ENCODE measurements at places on chromosomes 12 and 14. TPM values are rescaled to one million over a fixed set of nuclear protein-coding genes. Genes with fewer than 3 reads are reported as not detected.

KRT71 gene
- not detected for total RNA-seq

PTGR2 gene
- 4.4 TPM for total RNA-seq

AICDA gene
- total RNA-seq = not detected

C14orf180 gene
- not detected for total RNA-seq

BDKRB1 gene
- total RNA-seq = 0.65 TPM

ACOT6 gene
- total RNA-seq = 0.16 TPM

PTPRR gene
- total RNA-seq = under 0.01 TPM

MMP19 gene
- total RNA-seq = 16.1 TPM

KRT74 gene
- not detected for total RNA-seq

MSRB3 gene
- total RNA-seq = 74.6 TPM

RBMS2 gene
- 26.0 TPM for total RNA-seq

LRTM2 gene
- total RNA-seq = not detected

GLS2 gene
- not detected for total RNA-seq

CD163L1 gene
- total RNA-seq = 2.1 TPM

ZNF891 gene
- 0.85 TPM for total RNA-seq

SSTR1 gene
- total RNA-seq = 5.5 TPM

OTX2 gene
- total RNA-seq = not detected

CELA1 gene
- not detected for total RNA-seq

ADAM21 gene
- not detected for total RNA-seq

TAS2R46 gene
- 6.8 TPM for total RNA-seq

TAS2R8 gene
- not detected for total RNA-seq

PAPLN gene
- total RNA-seq = 6.8 TPM

CYP46A1 gene
- 0.36 TPM for total RNA-seq

OVCH1 gene
- total RNA-seq = not detected

DIP2B gene
- total RNA-seq = 32.3 TPM
